ENCODE measurements at places on chromosomes 3 and 15.

GRCh38 chr3:2714834-2715233 lies 395.3 kb downstream of the IL5RA start:
- DNase-seq: no peak

DNA sequence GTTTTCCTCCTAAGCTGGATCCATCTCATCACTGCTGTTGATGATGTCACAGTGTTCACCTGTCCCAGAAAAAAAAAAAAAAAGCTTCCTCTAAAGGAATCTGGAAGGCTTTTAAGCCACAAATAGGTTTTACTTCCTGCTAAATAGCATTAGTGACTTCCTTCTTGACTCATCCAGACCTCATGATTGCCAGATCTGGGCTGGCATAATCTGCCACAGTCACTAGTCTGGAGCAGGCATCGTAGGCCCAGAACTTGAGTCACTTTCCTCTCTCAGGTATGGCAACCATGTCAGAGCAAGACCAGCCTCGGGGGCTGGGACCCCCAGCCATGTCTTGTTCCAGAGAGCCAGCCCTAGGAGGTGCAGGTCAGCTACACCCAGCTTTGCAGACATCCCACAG lies 266.5 kb upstream of the CADM2 start:
- DNase-seq: no peak

DNA sequence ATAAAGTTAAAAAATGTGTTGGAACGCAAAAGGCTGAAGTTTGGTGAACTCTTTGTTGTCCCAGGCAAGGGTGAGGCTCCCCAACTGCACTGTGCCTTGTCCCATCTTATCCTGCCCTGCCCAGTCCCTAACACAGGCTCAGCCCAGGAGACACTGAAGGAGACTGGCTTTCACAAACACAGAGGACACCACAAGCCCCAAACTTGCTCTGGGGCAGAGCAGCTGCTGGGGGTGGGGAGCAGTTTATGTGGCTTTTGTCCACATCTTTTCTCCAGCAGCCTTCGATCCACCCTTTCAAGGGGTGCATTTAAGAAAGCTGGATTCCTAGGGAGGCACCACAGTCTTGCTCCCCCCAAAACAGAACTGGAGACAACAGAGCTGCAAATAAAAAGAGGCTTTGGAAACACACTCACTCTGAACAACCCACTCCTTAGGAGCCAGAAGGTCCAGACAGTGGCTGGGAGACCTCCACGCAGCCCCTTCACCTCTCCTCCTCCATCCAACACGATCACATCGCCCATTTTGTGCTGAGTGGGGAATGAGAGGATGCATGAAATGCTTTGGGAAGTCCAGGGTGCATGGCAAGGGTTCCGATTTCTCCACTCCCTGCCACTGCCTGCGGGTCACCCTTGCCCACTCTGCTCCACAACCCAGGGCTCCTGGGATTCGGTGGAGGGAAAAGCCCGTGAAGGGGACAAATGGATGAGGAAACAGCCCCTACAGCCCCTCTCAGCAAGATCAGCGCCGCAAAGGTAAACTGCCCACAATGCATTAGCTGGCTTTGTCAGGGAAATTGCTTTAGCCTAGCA lies 260.5 kb upstream of the TLE3 start:
- no peak for DNase-seq

DNA sequence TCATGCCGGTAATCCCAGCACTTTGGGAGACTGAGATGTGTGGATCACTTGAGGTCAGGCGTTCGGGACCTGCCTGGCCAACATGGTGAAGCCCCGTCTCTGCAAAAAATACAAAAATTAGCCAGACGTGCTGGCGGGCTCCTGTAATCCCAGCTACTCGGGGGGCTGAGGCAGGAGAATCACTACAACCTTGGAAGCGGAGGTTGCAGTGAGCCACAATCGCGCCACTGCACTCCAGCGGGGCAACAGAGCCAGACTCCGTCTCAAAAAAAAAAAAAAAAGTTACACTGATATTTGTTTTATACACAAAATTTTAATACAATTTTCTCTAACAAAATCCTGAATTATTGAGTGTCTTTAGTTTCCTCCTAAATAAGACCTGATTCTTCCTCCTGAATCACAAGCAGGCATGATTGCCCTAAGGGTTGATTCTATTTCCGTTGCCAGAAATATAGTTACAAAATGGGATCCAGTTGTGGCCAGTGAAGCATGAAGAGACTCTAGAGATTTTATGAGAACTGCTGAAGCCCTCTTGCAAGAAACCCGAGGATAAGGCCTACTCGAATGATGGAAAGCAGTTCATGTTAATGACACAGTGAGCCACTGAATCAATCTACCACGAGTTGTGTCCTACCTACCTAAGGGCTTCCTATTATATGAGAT lies 9.6 kb upstream of the SMARCC1 start:
- no peak for DNase-seq

GRCh38 chr15:100768501-100768931 lies 111.1 kb upstream of the ALDH1A3 start:
- DNase-seq: no peak

DNA sequence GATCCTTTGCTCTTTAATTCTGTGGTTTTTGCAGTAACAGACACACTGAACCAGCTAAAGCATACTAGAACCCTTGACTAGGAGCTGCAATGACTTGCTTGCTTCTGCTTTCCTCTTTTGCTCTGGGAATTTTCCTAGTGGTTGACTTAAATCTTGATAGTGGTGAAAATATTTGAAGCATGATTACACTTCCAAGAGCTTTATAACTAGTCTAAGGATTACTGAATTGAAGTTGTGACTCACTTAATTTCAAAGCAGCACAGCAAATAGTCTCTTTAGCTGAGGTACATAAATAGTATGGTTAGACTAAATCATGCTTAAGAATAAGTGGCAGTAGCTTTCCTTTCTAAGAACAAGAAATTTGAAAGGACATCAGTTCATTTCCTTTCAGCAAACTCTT lies 513.5 kb upstream of the GBE1 start:
- DNase-seq: no peak

All from AG10803 (cell line).